Lower leg skin (tissue), 4 donors: ENCODE measurements at places on chromosomes 12 and 14.

DNA sequence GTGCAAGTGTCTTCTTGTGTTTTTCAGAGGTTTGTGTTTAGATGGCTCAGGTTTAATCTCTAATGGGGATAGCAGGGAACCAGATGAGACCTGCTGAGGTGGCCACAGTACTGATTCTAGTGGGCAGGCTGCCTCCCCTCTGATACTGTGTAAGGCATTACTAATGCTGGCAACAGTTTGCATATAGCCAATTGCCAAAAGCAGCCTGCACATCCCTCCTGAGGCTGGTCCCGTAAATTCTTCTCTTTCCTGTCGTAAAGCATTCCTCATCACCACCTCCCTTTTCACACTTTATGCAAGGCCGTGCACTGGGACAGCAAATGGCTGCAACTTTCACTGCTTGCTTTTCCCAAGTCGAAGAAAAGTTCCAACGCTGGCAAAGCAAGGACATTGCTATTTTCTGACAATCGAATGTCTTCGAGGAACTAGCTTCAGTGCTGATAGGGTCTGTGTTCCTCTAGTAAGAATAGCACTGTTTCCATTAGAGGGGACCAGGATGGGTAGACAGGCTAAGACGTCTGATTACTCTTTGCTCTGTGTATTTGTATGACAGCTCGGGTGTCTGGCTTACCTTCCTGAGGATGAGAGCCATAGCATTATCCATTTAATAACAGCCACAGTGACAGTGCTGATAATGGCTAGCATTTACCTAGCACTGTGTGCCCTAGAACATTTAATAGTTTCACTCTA lies 178.2 kb upstream of the HIF1A start:
- DNase-seq, result no peak

DNA sequence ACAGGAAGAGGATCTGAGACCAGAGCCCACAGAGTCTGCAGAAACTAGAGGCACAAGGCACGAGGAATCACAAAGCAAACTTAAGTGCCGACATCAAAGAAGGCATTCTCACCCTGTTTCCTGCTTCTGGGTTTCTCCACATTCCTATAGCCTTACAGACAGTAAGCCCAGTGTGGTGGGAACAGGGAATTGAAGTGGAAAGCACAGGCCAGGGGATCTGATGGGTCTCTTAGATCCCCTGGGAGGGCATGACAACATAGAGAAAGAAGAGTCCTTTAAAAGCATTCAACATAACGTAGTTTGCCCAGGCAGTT lies 75.6 kb upstream of the FRMD6 start:
- no peak for DNase-seq

GRCh38 chr14:20198991-20199390 lies 8.3 kb downstream of the OR11G2 start:
- DNase-seq, result no peak

DNA sequence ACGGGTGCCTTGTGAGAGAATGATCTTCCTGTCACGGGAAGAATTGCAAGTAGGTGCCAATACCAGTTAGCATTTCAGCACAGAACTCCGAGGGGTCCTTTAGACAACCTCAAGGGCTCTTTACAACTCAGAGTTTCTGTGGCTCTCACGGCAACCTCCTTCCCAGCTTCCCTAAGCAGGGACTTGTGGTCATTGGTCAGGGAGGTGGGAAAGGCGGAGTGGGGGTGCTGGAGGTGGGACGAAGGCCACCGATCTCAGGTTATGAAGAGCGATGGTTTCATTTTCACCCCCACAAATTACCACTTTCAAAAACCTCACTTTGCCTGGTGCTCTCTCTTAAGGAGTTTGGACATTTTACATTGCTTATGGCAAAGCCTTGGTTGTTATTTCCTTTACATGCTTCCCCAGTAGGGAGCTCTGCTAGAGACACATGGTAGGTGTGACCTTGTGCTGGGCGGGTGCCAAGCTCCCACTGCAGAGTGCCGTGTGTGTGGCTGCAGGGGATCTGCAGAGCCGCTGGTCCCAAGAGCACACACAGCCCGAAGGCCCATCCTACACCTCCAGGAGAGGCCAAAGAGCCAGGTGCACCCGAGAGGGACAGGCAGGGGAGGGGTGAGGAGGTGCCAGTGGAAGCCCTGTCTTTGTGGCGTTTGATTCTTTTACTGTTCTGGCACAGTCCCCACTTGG lies 21.4 kb downstream of the BCL2L14 start:
- no peak for DNase-seq

DNA sequence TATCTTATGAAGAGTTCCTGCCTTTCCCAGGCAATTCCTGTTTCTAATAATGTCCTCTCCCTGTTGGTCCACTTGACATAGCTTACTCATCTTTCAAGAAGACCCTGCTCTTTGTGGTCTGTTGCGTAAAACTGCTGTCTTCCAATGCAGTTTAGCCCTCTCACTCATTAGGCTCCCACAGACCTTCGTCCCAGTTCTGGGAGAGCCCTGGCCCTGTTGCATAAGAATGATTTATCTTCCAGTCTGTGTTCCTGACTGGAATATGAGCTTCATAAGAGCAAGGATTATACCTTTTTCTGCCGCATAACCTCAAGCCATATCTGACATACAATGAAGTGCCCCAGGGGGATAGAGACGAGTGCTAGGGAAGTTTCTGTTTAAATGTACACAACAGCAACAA lies 365.9 kb upstream of the NOVA1 start:
- DNase-seq, result no peak
